ENCODE measurements at places on chromosomes 16 and 17.

- DNase-seq = peak; percentile 26
Measured at GRCh38 chr16:3656491-3657468, 2.3 kb downstream of the DNASE1 start.

DNA sequence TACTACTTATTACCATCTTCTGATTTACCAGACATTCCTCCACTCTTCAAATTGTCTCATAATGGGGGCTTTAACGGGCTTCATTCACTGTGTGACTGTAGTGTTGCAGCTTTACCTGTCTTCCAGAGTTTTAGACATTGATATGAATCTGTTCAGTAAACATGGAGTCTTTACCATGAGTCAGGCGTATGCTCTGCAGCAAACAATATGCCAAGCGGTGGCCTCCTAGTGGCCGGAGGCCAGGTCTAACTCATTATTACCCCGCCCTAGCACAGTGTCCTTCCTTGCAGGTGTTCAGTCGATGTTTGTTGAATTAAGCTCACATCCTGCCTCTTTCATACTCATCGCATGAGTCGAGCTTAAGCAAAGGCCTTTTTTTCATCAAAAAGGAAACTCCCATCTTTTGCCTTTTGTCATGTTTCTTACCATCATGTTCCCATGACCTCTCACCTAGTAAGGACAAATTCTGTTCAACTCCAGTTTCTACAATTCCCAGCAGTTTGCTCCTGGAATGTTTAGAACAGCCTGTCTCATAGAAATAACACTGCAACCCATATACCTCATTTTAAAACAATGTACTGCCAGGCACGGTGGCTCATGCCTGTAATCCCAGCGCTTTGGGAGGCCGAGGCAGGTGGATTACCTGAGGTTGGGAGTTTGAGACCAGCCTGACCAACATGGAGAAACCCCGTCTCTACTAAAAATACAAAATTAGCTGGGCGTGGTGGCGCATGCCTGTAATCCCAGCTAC is 39.4 kb downstream of the TUBD1 start:
- DNase-seq = peak; percentile 90

DNA sequence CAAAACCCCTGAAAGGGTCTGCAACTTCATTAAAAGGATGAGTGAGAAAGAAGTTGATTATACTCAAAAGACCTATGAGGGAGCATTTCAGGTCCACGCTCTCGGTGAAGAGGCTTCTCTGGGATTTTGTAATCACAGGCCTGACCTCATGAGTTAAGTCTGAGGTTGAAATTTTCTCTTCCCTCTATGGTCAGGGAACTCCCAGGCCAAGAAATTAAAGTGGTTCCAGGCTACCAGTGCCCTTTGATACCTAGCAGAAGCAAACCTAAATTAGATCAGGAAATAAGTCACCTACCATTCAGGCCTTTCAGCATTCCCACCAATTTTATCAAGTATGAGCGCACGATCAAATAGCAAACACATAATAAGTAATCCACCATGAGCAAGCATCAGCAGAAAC is 27.9 kb downstream of the MBTD1 start:
- no peak for DNase-seq

DNA sequence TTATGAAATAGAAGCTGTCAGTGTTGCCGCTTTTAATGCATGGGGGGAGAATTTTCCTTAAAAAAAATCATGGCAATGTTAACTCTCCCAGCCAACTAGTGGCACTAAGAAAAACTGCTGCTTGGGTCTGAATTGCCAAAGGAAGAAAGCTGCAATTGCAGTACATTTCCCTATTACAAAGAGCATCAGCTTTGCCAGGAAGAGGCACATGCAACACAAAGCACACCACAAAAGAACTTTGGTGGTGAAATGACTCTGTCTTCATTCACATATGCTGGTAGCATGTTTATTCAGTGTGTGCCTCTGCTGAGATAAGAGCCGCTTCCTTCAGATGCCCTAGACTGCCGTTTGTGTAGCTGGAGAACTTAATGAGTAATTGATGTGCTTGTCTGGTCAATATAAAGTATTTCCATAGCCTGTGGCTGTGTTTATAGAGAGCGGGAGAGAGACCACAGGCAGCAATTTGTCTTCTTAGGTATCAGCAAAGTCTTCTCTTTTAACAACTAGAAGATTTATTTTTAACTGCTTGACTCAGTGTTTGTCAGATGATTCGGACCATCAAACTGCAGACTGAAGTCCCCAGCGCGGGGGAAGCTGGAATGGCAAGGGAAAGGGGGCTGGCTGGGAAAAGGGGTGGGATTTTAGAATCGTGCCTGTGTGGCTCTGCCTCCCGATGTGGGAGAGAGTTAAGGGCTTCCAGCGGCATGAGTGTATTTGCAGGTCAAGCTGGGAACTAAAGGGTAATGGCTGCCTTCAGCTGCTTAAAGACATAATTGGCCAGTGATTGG is 115.1 kb downstream of the MRTFB start:
- DNase-seq = peak; percentile 45

GRCh38 chr16:56684256-56684925 is 2.1 kb downstream of the MT1X start:
- no peak for DNase-seq

GRCh38 chr17:1641065-1641403 is 4.5 kb downstream of the SCARF1 start:
- no peak for DNase-seq

GRCh38 chr17:70314096-70314495 is 144.8 kb downstream of the KCNJ2 start:
- DNase-seq = no peak

GRCh38 chr17:60102632-60103096 is 23.9 kb upstream of the HEATR6 start:
- DNase-seq = no peak

DNA sequence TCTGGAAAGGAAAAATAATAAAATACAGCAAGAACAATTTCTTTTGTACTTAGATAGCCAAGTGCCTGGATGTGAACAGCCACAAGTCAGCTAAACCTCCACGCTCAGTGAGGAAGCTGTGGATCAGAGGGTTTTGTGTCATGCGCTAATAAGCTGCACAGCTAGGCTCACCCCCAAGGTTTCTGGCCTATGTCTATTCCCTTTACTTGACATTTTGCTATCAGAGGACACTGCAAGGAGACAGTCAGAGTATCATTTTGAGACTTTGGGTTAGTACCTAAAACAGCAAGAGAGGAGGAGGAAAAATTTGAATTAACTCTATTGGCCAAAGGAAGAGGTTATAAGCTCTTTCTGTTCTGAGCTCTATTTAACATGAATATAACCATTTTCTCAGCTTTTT is 139.3 kb downstream of the KCNJ2 start:
- DNase-seq = no peak

GRCh38 chr17:77097631-77098180 is 43.1 kb upstream of the SEC14L1 start:
- no peak for DNase-seq

DNA sequence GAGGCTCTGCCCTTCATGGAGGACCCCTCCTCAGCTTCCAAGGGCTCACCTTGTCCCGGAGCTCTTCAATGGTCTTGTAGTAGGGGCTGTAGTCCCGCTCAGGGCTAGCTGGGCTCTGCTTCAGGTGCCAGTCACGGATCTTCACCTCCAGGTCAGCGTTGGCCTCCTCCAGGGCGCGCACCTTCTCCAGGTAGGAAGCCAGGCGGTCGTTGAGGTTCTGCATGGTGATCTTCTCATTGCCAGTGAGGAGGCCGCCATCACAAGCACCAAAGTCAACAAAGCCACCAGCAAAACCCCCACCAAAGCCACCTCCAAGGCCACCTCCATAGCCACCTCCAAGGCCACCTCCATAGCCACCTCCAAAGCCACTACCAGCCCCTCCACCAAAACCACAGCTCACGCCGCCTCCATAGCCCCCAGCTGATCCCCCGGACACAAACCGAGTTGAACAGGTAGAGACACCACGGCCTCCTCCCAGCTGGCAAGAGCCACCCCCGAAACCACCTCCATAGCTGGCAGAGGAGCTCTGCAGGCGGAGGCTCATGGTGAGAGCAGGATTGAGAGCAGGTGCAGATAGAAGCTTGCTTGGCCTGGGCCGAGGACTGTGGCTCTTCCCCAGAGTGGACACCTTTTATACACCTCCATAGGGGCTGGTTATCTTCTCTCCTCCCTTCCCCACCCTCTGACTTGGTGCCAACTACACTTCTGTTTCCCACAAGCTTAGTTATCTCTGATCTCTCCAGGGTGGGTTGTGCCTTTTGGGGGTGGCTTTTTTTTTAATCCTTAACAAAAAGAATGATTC is at the start of gene KRT13:
Gene KRT13, minus strand, starts transcription at position 606 of the 802 bp plus-strand sequence. Its CDS starts 62 bp downstream, at position 544.
- DNase-seq = no peak

DNA sequence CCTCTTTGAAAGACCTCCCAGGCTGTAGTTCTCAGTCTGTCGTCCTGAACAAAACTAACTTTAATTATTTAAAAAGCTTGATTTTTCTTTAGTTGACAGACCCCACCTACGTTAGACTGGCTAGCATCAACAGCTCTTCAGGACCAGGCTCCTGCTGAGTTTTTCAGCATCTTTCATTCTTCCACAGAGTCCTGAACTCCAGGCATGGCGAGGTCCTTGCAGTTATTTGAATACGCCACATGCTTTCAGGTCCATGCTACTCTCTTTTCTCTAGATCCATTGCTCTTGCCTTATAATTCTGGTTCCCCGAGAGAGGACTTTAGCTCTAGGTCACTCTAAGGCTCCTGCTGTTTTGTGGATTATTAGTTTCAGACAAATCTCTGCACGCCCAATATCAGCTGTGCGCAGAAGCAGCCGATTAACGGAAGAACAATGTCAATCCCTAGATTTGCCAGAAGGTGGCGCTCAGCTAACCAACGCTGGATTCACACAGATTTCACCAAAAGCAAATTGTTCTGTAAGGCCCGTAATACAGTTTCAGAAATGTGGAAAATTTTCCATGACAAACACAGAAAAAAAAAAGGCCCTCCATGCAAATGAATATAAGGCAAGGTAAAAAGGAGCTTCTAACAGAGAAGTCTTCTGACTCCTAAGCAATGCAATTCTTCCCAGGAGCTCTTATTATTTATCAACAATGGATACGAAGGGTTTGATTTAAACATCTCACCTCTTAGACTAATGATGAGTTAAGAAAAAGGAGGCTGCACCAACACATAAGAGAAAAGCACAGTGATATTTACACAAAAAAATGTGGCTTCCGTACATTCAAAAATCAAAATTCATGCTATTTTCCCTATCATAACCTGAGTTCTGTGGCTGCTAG is 33.5 kb upstream of the BCO1 start:
- DNase-seq = no peak

DNA sequence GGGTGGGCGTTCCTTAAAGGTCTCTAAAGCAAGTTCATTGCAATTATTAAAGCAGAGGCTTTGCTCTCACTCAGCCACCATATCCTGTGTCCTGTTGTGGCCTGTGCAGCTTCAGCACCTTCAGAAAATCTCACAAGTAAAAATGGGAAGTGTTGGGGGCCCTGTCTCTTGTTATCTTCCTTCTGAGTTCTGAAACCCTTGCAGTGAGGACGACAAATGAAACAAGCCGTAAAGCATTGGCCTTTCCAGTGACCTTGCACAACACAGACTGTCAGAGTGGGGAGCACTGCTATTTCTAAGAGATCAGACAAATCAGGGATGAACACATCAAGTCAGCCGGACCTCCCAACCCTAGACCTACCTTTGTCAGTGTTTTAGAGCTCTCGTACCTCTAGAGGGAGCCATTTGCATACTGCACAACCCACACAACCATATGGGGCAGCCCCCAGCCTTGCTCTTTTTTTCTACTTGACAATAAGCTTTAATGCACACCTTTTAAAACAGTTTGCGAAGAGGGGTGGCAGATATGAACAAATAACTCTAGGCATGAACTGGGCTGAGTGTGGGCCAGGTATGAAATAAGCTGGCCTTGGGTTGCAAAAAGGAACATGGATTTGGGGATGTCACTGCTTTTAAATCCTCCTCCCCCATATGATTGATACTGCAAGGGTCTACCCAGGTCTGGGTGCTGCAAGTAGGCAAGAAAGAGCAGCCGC is 89.8 kb downstream of the KATNIP start:
- peak; percentile 53 for DNase-seq

- no peak for DNase-seq
Measured at GRCh38 chr17:83176623-83177583, 97.5 kb downstream of the METRNL start.

DNA sequence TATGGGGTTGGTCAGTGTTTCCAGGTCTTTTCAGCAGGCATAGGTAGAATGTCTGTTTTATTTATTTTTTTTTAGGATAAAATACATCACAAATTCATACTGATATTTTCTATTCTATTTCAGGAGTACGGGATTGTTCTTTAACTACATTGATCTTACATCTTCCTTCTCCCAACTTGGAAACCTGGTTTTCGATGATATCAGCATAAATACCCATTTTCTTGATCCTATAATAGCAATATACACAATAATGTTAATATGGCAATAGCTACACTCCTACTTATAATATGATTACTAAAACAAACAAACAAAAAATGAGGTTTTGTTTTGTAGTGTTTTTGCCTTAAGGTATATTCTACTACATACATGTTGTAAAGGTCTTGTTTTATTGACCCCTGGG is 962.4 kb upstream of the GOT2 start:
- DNase-seq = no peak

Measured in H9 (cell line).